ENCODE measurements at places on chromosomes 1 and 21. TPM values are rescaled to one million over a fixed set of nuclear protein-coding genes. Genes with fewer than 3 reads are reported as not detected.

Gene IL24
- total RNA-seq = not detected

Gene HNRNPR
- total RNA-seq = 155 TPM

Gene AGT
- not detected for total RNA-seq

Gene KCNJ9
- not detected for total RNA-seq

Gene PACC1
- total RNA-seq = 12.9 TPM

Gene DONSON
- total RNA-seq = 34.7 TPM

Gene EFHD2
- 78.7 TPM for total RNA-seq

Gene EIF3I
- total RNA-seq = 297 TPM

Gene PGLYRP3
- total RNA-seq = not detected

Gene CYP4A11
- not detected for total RNA-seq

Gene BNIPL
- total RNA-seq = 0.13 TPM

Gene PCSK9
- 0.07 TPM for total RNA-seq

Gene FHL3
- 27.7 TPM for total RNA-seq

Gene ATP8B2
- 70.7 TPM for total RNA-seq

Gene RGSL1
- not detected for total RNA-seq

Gene RCSD1
- total RNA-seq = 0.07 TPM

Gene DOP1B
- total RNA-seq = 12.2 TPM

Gene MYBPHL
- total RNA-seq = not detected

Gene TSPAN2
- total RNA-seq = 2.0 TPM

Gene TMPRSS2
- total RNA-seq = not detected

Gene SLC1A7
- not detected for total RNA-seq

Gene C1QB
- total RNA-seq = not detected

Gene DCST1
- not detected for total RNA-seq

Gene S100A8
- not detected for total RNA-seq

Gene PLCH2
- total RNA-seq = under 0.01 TPM

Gene SLC19A2
- total RNA-seq = 13.7 TPM

Gene ADCY10
- total RNA-seq = 0.07 TPM

Gene PADI4
- not detected for total RNA-seq

Gene COQ8A
- total RNA-seq = 4.9 TPM

Gene PROK1
- total RNA-seq = not detected

Gene E2F2
- total RNA-seq = 3.9 TPM

Gene KRTAP7-1
- total RNA-seq = not detected

Gene PKLR
- not detected for total RNA-seq

Gene PLPPR4
- under 0.01 TPM for total RNA-seq

Gene AMY1B
- not detected for total RNA-seq

Gene IVL
- total RNA-seq = not detected

Gene RNU1-2
- total RNA-seq = under 0.01 TPM

Gene GPR37L1
- not detected for total RNA-seq

Gene GJC2
- total RNA-seq = 0.57 TPM

Gene SFN
- not detected for total RNA-seq

Data from thoracic aorta endothelial cell (primary cell).